Activated T-helper 1 cell treated with anti-CD3 and anti-CD28 coated beads, Interleukin-2, amount 50 U/mL, for 16 hours (primary cell): ENCODE measurements at places on chromosomes 7 and 10.
A peak's percentile ranks its signal among the peaks of the same experiment; 100 is the strongest.

- no peak for DNase-seq
Measured at GRCh38 chr10:42997849-42998165, 79.1 kb upstream of the RET start.

GRCh38 chr10:116071453-116072148 is 201.4 kb downstream of the GFRA1 start:
- no peak for DNase-seq

GRCh38 chr7:24821045-24821753 is 63.9 kb upstream of the GSDME start:
- peak; percentile 56 for DNase-seq

GRCh38 chr10:61549861-61550260 is 96.7 kb upstream of the TMEM26 start:
- DNase-seq = no peak

- no peak for DNase-seq
Measured at GRCh38 chr7:25288556-25289307, 60.4 kb upstream of the NPVF start.

DNA sequence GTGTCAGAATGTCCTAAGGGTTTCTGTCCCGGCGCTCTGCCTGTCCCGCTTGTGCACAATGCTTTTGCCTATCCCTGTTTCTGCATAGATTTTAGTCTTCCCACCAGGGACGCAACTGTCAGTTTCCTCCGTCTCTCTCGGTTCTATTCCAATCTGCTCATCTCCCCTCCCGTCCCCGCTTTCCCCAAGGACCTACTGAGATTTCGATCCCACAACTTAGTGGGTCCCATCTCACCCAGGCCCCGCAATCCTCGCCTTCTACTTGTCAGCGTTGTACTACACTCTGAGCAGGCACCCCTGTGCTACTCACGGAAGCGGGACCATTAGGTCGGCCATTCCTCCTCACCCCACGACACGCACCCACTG is 519 bp upstream of the ZNF655 start:
- no peak for DNase-seq

GRCh38 chr7:29565224-29565630 is 1.6 kb downstream of the PRR15 start:
- DNase-seq = no peak

GRCh38 chr7:137717045-137717444 is 129.7 kb downstream of the DGKI start:
- no peak for DNase-seq

DNA sequence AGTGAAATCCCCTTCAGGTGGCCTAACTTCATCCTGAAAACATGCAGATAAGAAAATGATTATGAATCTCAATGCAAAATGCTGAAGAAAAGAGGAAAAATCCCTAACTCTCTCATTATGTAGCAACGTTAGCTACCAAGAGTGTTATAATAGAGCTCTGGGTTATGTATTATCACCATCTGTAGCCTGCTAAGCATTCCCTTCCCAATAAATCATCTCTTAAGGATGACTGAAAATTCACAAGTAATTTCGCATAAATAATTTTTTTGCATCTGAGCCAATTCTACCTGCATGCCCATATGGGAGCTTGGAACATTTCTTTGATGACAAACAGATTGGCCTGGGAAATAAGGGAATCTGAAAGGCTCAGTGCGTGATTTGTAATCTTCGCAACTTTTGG is 216.1 kb downstream of the HTR7 start:
- no peak for DNase-seq

- DNase-seq = no peak
Measured at GRCh38 chr10:116316503-116316902, 7.7 kb upstream of the CCDC172 start.

DNA sequence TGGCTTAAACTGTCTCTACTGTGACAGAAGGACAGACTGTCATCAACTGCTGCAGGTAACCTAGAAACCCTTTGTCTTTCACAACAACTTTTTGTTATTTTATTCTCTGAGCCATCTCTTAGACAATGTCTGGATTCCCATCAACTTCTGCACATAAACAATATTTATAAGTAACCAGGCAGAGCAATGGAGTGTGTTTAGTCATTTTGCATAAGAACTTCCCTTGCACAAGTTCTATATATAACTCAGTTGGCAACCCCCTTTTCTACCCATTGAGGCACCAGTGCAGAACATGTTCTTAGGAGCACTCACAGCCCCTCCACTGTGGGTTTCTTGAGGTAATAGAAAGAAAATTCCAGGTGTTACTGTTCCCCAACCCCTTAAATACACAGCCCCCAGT is 65.0 kb upstream of the IL6 start:
- no peak for DNase-seq

- DNase-seq = no peak
Measured at GRCh38 chr7:155509359-155509724, 37.0 kb downstream of the CNPY1 start.

DNA sequence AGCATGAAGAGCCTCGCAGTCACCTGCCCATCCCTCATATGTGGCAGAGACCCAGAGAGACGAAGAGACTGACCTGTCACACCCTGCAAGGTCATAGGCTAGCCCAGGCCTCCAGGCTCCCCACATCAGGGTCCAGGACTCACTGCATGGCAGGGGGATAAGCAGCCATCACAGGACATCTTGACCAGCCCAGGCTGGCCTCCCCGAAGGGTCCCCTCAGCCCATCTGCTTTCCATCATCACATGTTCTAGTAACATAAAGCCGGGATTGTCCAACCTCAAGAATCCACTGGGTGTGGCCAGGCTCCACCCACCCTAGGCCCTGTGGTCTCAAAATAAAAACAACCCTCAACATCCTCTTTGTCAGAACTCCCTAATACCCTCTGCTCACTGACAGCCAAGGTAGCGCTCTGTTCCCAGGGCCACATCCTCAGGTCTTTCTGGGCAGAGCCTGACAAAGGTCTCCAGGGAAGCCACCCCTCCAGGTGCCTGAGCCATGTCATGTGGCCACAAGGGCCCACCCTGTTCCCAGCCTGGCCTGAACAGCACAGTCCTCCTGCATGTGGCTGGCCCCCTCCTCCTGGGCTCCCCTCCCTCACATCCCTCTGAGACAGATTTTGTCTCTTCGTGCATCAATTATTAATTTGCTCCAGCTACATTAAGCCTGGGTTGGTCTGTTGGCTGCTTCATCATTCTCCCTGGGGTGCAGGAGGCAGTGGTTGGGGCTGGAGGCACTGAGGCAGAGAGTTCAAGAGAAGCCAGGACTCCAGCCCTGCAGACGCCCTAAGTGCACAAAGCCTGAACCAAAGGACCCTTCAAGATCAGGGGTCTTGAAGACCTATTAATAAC is 131.8 kb upstream of the UNC5B start:
- no peak for DNase-seq

DNA sequence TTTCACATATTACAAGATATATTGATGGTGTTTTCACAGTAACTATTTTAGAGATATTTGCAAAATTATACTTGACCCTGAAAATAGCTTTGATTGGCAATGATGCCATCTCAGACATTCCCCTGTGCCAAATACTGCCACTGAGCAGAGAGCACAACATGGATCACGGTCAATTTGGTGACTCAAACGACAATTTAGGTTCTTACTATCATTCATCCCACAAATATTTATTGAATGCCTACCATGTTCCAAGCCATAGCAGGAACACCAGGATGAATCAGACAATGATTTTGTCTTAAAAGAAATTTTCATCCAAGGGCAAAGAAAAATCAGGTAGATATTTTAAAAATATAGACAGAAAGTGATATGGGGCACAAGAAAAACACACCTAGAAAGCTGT is 153.2 kb upstream of the ADO start:
- DNase-seq = no peak

- DNase-seq = no peak
Measured at GRCh38 chr7:47291461-47292081, 290.3 kb downstream of the TNS3 start.

DNA sequence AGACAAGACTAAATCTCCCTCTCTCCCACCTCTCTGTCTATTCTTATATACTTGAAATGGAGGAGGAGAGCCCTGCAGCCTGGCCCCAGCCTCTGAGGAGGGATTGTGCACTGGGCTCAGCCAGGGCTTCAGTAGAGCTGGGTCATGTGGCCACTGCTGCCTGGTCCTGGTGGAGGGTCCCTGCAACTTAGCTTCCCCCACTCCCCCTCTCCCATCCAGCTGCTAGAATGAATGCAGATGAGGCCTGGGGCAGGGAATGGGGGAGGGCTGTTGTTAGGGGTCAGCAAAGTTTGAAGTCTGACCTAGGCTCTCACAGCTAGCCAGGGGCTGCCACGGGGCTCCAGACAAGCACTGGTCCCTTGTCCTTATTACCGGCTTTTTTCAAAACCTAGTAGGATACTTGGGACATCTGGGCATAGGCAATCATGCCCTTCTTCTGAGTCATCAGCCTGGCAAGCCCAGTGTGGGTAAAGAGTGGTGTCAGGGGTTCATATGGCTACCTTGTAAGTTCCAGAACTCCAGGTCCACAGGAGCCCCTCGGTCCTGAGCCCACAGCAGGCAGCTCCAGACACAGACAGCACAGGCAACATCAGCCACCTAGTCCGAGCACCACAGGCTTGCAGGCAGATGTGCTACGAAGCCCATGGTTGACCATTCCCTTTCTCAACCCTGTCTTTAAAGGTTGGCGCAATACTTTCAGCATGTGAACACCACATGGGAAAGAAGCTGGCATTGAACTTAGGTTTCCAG is 12.8 kb upstream of the CXCL12 start:
- no peak for DNase-seq

DNA sequence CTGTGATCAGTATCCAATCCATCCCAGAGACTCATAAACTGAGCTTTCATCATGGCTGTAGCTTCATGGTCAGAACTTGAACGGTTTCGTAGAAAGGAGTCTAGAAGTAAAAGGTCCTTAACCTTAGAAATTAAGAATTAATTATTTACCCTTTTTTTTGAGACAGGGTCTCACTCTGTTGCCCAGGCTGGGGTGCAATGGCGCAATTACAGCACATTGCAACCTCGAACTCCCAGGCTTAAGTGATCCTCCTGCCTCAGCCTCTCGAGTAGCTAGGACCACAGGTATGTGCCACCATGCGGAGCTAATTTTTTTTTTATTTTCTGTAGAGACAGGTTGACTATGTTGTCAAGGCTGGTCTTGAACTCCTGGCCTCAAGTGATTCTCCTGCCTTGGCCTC is 41.7 kb downstream of the ATAD1 start:
- DNase-seq = no peak

DNA sequence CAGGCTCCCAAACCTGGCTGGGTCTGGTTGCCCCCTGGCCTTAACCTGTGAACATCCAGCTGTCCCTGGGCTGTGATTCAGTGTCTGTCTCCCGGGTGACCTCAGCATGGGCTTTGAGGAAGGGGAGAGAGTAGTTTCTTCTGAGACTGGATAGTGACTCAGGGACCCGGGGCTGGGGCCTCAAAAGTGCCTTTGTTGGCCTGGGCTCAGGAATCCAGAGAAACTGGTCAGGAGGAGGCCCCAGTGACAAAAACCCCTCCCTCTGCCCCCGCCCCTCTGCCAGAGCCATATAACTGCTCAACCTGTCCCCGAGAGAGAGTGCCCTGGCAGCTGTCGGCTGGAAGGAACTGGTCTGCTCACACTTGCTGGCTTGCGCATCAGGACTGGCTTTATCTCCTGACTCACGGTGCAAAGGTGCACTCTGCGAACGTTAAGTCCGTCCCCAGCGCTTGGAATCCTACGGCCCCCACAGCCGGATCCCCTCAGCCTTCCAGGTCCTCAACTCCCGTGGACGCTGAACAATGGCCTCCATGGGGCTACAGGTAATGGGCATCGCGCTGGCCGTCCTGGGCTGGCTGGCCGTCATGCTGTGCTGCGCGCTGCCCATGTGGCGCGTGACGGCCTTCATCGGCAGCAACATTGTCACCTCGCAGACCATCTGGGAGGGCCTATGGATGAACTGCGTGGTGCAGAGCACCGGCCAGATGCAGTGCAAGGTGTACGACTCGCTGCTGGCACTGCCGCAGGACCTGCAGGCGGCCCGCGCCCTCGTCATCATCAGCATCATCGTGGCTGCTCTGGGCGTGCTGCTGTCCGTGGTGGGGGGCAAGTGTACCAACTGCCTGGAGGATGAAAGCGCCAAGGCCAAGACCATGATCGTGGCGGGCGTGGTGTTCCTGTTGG is at the start of gene CLDN4:
Gene CLDN4 (plus strand): TSS at position 316 of the 903 bp plus-strand sequence. CDS start 206 bp downstream, at position 522.
- DNase-seq = no peak

DNA sequence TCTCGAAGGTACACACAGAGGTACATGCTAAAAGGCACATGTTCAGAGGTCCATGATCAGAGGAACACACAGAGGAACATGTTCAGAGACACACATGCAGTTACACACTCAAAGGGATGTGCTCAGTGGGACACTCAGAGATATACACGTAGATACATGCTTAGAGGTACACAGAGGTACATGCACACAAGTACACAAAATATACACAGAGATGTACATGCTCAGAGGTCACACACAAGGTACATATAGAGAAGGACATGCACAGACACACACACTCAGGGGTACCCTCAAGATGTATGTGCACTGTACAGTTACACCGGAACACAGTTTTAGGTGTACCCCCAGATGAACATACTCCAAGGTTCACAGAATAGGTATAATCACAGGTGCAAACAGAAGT is 18.8 kb downstream of the NPC1L1 start:
- no peak for DNase-seq

GRCh38 chr10:82759050-82759449 is 884.1 kb downstream of the NRG3 start:
- no peak for DNase-seq

- DNase-seq = no peak
Measured at GRCh38 chr10:133396035-133396624, 2.2 kb downstream of the MTG1 start.

- no peak for DNase-seq
Measured at GRCh38 chr10:104345941-104346340, 7.7 kb upstream of the ITPRIP start.

GRCh38 chr7:44380189-44380830 is 54.9 kb upstream of the CAMK2B start:
- no peak for DNase-seq

GRCh38 chr10:12896251-12896650 is 105.3 kb downstream of the CCDC3 start:
- no peak for DNase-seq

- no peak for DNase-seq
Measured at GRCh38 chr10:63713191-63714144, 192.3 kb downstream of the REEP3 start.

GRCh38 chr10:117373823-117374505 is 1.3 kb downstream of the PDZD8 start:
- no peak for DNase-seq

DNA sequence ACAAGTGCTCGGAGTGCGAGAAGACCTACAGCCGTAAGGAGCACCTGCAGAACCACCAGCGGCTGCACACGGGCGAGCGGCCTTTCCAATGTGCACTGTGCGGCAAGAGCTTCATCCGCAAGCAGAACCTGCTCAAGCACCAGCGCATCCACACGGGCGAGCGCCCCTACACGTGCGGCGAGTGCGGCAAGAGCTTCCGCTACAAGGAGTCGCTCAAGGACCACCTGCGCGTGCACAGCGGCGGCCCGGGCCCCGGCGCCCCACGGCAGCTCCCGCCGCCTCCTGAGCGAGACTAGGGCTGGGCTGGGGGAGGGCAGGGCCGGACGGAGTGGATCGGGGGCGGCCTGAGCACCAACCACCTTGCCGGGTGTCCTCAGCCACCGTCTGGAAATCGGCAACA is 15.1 kb upstream of the ZNF212 start:
- DNase-seq = no peak

- no peak for DNase-seq
Measured at GRCh38 chr7:156461881-156462665, 178.5 kb upstream of the RNF32 start.
